ENCODE measurements at places on chromosomes 4 and X. TPM values are rescaled to one million over a fixed set of nuclear protein-coding genes. Genes with fewer than 3 reads are reported as not detected.

Gene IDH3G
- 62.4 TPM for total RNA-seq

Gene SSX2
- not detected for total RNA-seq

Gene PFKFB1
- total RNA-seq = not detected

Gene NAP1L3
- total RNA-seq = 4.9 TPM

Gene CCKAR
- total RNA-seq = 25.2 TPM

Gene GCNA
- 1.3 TPM for total RNA-seq

Gene FAM241A
- total RNA-seq = 0.83 TPM

Gene CT83
- total RNA-seq = not detected

Gene CSN1S1
- total RNA-seq = not detected

Gene COL25A1
- total RNA-seq = 0.17 TPM

Gene DYNLT3
- 58.1 TPM for total RNA-seq

Gene PASD1
- total RNA-seq = not detected

Gene INTU
- total RNA-seq = 6.3 TPM

Gene ARFIP1
- 61.2 TPM for total RNA-seq

Gene GRK4
- total RNA-seq = 6.0 TPM

Gene CCDC120
- 0.83 TPM for total RNA-seq

Gene DCAF4L1
- under 0.01 TPM for total RNA-seq

Gene VEGFD
- 2.0 TPM for total RNA-seq

Gene MAGEB1
- total RNA-seq = not detected

Gene TBL1X
- total RNA-seq = 23.7 TPM

Gene POLN
- total RNA-seq = 5.3 TPM

Gene VEGFC
- 37.2 TPM for total RNA-seq

Gene PABPC1L2A
- not detected for total RNA-seq

Gene SYTL5
- 2.8 TPM for total RNA-seq

Gene RHOXF1
- not detected for total RNA-seq

Gene LDB2
- total RNA-seq = 177 TPM

Gene PITX2
- total RNA-seq = 0.99 TPM

Gene IL3RA
- not detected for total RNA-seq

Gene CFAP97
- 35.2 TPM for total RNA-seq

Gene SOWAHD
- total RNA-seq = 0.17 TPM

Gene UGT2B15
- not detected for total RNA-seq

Gene CUL4B
- 36.7 TPM for total RNA-seq

Gene P2RY10
- total RNA-seq = not detected

Gene FAM9B
- not detected for total RNA-seq

Gene GIMD1
- not detected for total RNA-seq

Gene CENPVL1
- total RNA-seq = not detected

Gene DUX4
- not detected for total RNA-seq

Gene TMPRSS11A
- total RNA-seq = not detected

Gene GRIA3
- total RNA-seq = 3.3 TPM

Data from smooth muscle cell of trachea (primary cell).